ENCODE measurements at places on chromosomes 2 and 18. TPM values are rescaled to one million over a fixed set of nuclear protein-coding genes. Genes with fewer than 3 reads are reported as not detected.

DNA sequence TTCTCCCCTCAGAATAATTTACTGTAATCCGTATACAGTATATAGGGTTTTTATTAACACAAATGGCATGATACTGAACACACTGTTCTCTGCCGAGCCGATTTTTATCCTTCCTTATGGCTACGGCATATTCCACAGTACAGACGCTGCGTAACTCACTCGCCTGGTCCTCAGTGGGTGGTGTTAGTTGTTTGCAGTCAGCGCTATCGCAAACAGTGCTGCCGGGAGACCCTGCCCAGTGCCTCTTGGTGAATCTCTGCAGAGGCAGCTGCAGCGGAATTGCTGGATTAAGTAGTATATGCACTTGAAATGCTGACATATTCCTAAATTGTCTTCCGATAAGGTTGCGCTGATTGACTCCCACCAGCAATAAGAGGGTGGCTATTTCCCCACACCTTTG is 73.9 kb downstream of the MARCO start:
- DNase-seq = peak; percentile 8

UGT1A8 gene
- total RNA-seq = 0.26 TPM

- no peak for DNase-seq
These were observed 51.4 kb downstream of the SLC8A1 start for GRCh38 chr2:40400336-40400953.

INHBB gene
- 0.97 TPM for total RNA-seq

DNA sequence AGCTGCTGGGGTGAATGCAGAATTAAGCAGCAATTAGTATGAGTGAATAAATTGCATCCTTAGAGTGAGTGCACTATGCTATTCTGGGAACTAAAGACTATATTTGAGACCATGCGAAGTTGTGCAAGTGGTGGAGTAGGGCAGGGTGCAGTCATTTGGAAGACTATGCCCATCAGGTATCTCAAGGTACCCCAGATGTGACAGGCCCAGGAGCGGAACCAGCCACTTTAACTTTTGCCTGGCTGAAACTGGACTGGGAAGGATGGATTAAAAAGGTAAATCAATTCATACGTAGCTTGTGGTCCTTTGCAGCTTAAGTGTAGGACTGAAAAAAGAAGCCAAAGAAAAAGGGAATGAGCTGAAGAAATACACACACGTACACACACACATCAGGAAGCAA is 1.7 kb downstream of the KYNU start:
- no peak for DNase-seq

RAD51AP2 gene
- total RNA-seq = 0.46 TPM

GRCh38 chr2:121283670-121284462 is 1.1 kb downstream of the TFCP2L1 start:
- no peak for DNase-seq

SEPTIN10 gene
- total RNA-seq = 117 TPM

DNA sequence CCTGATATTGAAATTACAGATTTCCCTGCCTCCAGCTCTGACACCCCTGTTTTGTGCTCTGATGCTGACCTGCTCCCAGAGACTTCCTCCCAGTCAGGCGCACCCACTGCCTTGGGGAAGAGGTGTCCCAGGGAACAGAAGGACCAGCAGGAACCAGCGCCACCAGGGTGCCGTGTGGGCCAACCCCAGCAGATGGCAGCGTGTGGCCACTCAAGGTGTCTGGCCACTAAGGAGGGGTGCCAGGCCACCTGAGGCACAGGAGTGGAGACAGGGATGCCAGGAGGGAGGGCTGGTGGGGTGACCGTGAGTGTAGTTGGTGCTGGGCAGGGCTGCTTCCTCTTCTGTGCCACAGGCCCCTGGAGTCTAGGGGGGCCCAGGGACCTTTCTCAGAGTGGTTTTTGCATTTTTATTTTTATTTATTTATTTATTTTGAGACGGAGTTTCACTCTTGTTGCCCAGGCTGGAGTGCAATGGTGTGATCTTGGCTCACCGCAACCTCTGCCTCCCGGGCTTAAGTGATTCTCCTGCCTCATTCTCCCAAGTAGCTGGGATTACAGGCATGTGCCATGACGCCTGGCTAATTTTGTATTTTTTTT is 56.0 kb downstream of the TEX44 start:
- DNase-seq = peak; percentile 54

SERPINE2 gene
- total RNA-seq = 16.2 TPM

PDK1 gene
- total RNA-seq = 12.1 TPM

DNA sequence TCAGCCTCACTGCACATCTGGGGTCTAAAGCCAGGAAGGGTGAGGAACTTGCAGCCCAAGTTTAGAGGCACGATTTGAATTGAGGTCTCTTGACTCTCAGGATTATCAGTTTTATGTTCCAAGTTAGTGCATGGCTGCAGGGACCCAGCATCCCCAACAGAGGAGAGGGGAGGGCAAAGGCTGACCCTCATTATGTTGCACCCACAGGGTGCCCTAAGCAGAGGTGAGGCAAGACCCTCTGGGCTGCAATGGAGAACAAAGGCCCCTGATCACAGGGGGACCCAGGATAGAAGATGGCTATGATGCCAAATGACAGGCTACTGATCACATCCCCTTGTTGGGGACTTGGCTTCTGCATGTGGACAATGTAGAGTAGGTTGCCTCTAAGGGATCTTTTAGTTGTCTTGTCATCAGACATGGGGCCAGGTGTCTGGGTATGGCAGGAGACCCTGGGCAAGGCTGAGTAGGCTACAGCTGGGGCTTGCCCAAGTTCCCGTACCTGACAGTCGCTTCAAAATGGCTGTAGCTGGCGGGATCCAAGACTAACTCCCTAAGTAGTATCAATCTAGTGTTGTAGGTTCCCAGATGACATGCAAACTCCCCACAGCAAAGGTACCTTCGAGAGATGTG is 4.5 kb upstream of the GDF7 start:
- DNase-seq = no peak

- no peak for DNase-seq
These were observed 79.6 kb downstream of the ADD2 start for GRCh38 chr2:70688427-70688826.

TNFAIP6 gene
- total RNA-seq = 6.0 TPM

- peak; percentile 79 for DNase-seq
These were observed 149.2 kb upstream of the NFATC1 start for GRCh38 chr18:79246309-79247108.

DNA sequence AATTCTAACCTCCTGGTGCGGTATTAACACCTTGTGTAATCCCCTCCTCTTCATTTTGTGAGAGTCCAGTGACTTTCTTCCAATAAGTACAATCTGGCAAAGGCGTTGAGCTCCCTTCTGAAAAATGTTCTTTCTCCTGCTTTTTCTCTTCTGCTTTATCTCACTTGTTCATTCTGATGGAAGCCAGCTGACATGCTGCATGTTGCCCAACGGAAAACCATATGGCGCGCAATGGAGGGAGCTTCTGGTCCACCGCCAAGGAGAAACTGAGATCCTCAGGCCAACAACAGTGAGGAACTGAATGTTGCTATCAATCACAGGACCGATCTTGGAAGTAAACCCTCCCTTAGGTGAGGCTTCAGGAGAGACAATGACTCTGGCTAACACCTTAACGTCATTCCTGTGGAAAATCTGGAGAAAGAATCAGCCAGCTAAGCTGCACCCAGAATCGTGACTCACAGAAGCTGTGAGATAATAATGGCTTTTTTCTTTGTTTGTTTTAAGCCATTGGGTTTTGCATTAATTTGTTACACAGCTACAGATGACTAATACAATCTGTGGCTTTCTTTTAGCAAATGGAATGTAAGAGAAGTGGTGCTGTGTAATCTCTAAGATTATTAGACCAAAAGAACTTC is 1323.9 kb upstream of the DDX18 start:
- DNase-seq = no peak

TYMS gene
- 23.4 TPM for total RNA-seq

NPPC gene
- 0.77 TPM for total RNA-seq

DNA sequence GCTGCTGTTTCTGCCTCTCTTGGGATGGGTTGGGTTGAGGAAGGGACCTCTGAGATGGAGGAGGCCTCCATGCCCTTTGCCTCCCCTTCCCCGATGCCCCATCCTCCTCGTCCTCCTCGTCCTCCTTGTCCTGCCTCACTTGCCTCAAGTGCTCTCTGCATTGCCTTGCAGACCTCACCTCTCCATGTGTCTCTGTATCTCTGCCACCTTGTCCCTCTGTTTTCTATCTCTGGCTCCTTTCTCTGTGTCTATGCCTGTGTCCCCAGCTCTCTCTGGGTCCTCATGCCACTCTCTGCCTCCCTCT is 87.5 kb downstream of the MCFD2 start:
- DNase-seq = no peak

GRCh38 chr2:177886824-177887223 is 185.8 kb downstream of the PDE11A start:
- no peak for DNase-seq

DNA sequence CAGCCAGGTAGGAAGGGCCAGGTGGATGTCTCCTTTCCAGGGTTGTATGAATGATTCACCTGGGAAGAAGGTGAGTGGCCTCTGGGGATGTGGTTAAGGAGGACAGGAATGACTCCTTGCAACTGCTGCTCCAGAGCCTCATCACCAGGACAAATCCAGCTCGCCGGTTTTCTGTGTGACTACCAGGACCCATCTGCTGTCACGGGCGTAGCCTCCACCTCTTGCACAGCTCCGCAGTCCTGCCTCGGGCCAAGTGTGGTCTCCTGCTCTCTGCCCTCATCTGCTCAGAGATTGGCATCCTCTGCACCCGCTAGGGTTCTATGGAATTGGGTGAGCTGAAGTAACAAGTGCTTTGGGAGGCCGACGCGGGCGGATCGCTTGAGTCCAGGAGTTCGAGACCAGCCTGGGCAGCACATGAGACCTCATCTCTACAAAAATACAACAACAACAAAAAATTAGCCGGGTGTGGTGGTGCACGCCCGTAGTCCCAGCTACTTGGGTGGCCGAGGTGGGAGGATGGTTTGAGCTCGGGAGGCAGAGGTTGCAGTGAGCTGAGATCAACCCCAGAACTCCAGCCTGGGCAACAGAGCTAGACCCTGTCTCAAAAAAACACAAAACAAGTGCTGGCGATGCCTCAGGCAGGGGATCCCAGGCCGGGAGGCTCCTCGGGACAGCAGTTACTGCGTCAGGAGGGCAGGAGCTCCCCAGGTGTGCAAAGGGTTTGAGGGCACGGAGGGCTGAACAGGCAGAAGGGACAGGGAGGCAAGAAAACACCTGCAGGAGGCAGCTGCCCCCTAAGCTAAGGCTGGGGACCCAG is 831 bp upstream of the D2HGDH start:
- no peak for DNase-seq

GRCh38 chr2:197801033-197801432 is 3.4 kb upstream of the PLCL1 start:
- no peak for DNase-seq

- no peak for DNase-seq
These were observed 27.0 kb downstream of the RBKS start for GRCh38 chr2:27863146-27863545.

GRCh38 chr2:100285691-100286090 is 36.6 kb downstream of the LONRF2 start:
- DNase-seq = no peak

DNA sequence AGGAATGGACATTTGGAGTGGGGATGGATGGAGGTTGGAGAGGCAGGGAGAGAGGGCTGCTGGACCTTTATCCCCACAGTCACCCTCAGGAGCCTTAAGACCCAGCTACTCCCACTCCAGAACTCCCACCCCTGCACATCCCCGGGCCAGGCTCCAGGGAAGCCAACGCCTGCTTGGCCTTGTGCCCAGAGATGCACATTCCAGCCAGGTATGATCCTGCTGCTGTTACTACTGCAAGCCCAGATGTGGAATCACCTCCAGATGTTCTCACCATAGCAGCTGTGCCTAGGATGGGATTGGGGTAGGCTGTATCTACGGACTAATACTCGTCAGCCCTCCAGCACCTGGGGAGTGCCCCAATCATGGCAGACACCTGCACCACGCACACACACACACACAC is 71.7 kb downstream of the ZFP36L2 start:
- no peak for DNase-seq

GRCh38 chr2:169798718-169799592 is at the start of gene SSB:
Gene SSB, plus strand, starts transcription at chr2:169798871. Its CDS starts 2,090 bp downstream, at chr2:169800961.
- DNase-seq = peak; percentile 95

DNA sequence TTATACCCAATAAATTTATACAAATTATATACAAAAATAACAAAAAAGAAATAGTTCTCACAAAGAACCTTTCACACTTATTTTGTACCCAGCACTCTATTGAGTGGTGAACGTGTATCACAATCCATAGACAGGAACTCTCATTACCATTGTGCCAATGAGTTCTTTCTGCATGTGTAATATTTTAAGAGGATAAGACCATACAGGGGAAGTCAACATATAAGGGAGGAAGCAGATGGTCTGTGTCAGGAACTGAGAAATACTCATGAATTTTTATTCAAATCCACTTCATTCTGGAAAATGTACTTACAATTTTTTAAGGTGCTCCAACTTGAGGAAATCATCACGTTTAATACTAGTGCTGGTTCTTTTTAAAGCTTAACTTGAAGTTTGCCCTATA is 27.1 kb upstream of the ELOA2 start:
- DNase-seq = no peak

DIPK1C gene
- not detected for total RNA-seq

TRABD2A gene
- 1.9 TPM for total RNA-seq

DNA sequence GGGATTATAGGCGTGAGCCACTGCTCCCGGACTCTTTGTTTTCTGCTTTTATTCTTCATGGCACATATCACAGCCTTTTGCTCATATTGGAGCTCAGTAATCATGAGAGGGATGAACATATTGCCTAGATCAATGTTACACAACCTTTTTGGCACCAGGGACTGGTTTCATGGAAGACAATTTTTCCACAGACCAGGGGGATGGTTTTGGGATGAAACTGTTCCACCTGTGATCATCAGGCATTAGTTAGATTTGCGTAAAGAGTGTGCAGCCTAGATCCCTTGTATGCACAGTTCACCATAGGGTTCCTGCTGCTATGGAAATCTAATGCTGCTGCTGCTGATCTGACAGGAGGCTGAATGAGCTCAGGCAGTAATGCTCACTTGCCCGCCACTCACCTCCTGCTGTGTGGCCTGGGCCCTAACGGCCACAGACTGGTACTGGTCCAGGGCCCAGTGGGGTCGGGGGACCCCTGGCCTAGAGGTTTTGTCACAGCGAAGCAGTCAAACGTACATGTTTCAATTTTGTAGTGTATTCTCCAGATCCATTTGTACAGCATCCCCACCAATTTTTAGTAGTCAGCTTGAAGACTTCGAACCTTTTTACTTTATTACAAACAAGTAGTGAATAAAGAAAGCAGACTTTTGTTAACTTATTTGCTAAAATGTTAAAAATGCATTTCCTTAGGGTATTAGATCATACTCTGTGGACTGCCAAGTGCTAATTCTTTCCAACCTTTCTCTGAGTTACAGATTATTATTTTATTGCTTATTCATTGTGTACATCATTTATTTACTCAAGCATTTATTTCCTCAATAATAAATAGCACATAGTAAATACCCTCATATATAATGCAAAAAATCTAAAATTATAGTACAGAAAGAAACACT is 6.2 kb downstream of the DAW1 start:
- no peak for DNase-seq

GRCh38 chr18:21163647-21164547 is 52.3 kb upstream of the ROCK1 start:
- DNase-seq = peak; percentile 87

DNA sequence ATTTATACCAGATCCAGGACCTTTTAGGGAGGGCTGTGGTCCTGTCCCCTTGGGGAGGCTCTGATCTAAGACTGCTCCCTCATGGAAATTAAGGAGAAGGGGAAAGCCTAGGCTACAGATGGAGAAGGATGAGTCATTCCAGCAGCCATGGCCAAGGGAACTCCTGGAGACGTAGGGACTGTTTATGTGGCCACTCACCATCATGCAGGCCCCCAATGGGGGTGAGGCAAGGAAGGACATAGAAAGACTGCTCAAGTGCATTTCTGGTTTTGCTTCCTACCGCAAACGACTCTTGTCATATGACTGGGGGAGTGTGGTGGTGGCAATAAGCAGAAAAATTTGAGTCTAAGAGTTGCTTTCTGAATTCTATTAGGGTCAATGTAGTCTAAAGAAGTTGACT is 54.0 kb upstream of the CYP1B1 start:
- no peak for DNase-seq

REG3G gene
- 0.43 TPM for total RNA-seq

BOLL gene
- total RNA-seq = not detected

Measured in lung (tissue), 17 donors.